H7 (cell line): ENCODE measurements at places on chromosomes 3 and 15. TPM values are rescaled to one million over a fixed set of nuclear protein-coding genes. Genes with fewer than 3 reads are reported as not detected.

GRCh38 chr15:25181293-25182097, 226.7 kb downstream of the SNRPN start:
- peak; percentile 15 for DNase-seq

- DNase-seq, result no peak
These were observed 11.1 kb downstream of the ZNF80 start for GRCh38 chr3:114226313-114226712.

DNA sequence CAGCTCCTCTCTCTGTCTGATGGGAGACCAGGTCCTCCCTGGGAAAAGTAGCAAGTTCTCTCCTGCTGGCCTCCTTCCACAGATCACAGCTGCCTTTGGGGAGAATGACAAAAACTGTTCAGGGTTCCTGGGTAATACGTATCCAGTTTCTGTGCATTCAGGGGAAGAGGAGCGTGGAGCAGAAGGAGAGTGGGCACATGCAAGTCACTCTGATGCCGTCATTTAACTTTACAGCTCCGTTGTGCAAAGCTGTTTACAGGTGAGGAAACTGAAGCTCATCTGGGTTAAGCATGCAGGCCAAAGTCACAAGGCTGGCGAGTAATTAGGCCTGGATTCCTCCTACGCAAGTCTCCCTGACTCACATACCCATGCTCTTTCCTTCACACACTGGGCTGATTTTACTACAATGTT, 7.5 kb upstream of the TM4SF1 start:
- DNase-seq, result no peak

PDIA5 gene
- 31.7 and 34.2 TPM in 2 replicates for total RNA-seq

CAPN3 gene
- not detected in 2 replicates for total RNA-seq

GRCh38 chr3:124587053-124587408, 143.2 kb upstream of the UMPS start:
- DNase-seq, result no peak

CDHR4 gene
- total RNA-seq, result not detected in 2 replicates

GRCh38 chr15:67175643-67176071, 78.8 kb downstream of the AAGAB start:
- no peak for DNase-seq

SLC24A5 gene
- 0.07 and 0.11 TPM in 2 replicates for total RNA-seq

DNA sequence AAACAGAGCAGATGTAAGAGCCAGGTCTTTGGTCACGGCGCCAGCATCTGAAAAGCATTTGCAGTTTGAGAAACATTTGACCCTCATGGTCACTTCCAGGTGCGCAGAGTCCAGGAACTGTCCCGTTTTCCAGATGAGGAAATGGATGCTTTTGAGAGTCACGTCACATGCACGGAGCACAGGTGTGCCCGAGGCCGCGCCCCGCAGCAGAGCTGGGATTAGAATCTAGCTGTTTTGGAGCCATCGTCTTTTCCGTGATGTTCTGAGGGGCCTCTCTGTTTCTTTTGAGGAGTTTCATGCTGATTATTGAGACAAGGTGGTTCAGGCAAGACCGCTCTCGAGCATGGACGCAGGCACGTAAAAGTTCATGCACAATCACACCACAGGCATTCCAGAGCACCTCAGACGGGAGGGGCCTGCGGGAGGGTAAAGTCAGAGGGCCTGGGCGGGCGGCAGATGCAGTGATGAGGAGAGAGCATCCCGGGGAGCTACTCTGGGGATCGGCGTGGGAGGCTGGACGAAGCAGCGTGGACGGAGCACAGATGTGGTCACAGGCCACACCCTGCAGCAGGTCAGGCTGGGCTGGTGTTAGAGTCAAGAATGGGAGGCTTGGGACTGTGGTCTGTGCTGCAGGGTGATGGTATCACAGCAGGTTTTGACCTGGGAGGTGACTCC, 139.2 kb upstream of the MEF2A start:
- no peak for DNase-seq
